ENCODE measurements at places on chromosomes 2 and 18.

- DNase-seq = no peak
These were observed 136.7 kb upstream of the CDH2 start for GRCh38 chr18:28313602-28314001.

DNA sequence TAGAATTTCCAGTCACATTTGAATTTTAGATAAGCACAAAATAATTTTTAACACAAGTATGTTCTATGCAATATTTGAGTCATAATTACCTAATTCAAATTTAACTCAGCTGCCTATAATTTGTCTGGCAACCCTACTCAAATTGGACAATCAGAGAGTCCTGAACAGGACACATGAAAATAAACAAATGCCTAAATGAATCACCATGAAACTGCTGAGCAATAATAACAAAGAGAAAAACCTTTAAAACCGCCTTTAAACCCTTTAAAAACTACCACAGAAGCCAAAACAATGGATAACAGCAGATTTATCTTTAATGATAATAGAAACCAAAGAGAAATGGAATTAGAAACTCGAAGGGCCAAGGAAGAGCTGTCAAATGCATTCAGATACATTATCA is 39.5 kb downstream of the ARL4C start:
- DNase-seq = no peak

DNA sequence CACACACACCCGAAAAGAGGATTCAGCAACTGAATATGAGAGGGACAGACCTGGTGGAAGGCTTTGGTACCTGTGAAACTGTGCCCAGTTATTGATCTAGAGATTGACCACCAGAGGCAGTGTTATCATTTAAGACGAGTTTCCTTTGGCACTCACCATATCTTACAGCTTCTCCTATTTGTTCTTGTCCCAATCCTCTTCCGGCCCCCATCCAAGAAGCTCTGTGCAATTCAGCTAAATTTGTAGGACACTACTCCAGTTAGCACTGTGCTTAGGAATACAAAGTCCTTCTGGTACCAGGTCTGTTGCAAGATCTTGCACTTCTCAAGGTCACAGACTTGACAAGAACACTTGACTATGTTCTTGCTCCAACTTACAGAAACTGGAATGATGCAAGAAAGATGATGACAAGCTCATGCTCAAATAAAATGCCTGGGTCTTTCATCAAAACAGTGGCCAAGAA is 177.7 kb downstream of the TMEM247 start:
- DNase-seq = no peak

- DNase-seq = no peak
These were observed 132.1 kb downstream of the SH3RF3 start for GRCh38 chr2:109260886-109261700.

DNA sequence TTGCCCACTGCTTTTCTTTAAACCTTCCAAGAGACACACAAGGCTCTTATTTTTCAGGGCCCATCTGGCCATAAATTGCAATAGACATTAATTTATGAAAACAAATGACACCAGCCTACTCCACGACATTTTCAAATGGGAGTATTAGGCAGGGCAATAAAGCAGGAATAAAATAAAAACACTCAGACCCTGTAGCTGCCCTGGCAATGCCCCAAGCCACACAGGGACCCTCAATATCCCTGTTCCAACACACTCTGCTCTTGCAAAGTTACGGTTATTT is 550.8 kb upstream of the TNP1 start:
- no peak for DNase-seq

DNA sequence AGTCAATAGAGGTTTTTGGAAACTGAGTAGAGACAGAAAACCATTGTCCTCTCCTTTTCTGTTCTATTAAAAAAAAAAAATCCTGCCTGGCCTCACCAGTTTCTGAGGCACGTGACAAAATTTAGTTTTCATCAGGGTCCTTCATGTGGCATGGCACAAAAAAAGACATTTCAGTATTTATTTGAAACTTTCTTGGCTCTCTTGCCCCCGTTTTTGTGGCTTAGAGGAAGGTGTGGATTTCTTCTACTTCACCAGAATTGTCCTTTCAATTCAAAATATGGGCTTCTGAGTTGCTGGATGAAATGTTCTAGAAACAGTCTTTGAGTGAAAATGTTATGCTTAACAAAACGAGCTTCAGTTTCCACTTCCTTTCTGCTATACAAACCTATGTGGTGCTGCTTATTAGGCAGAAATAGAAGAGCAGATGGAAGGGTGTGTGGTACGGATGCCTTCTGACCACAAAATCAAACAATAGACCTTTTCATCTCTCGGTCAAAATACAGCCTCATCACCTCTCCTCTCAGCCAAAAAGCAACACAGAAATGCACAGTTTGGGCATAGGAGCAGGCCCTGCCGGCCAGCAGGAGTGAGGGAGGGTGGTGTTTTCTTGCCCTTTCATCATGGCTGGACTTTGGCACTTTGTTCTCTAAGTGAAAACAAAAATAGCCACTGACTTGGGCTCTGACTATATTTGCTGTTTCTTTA is 89.2 kb downstream of the SH3RF3 start:
- DNase-seq = no peak

- DNase-seq = no peak
These were observed 50.9 kb upstream of the PLB1 start for GRCh38 chr2:28444956-28445355.

- no peak for DNase-seq
These were observed 26.2 kb upstream of the TMEM163 start for GRCh38 chr2:134745023-134745422.

DNA sequence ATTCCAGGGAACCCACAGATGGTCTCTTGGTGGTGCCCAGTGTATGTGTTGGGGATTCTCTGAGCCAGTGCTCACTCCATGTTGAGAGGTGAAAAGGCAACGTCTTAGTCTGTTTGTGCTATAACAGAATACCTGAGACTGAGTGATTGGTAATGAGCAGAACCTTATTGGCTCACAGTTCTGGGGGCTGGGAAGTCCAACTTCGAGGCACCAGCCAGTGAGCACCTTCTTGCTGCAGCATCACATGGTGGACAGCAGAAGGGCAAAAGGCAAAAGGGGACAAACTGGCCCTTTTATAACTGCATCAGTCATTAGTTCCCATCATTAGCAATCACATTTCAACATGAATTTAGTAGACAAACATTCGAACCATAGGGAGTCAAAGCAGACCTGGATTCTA is 81.0 kb upstream of the SP3 start:
- DNase-seq = no peak

GRCh38 chr2:239991689-239992314 is 33.3 kb downstream of the NDUFA10 start:
- peak; percentile 21 for DNase-seq

DNA sequence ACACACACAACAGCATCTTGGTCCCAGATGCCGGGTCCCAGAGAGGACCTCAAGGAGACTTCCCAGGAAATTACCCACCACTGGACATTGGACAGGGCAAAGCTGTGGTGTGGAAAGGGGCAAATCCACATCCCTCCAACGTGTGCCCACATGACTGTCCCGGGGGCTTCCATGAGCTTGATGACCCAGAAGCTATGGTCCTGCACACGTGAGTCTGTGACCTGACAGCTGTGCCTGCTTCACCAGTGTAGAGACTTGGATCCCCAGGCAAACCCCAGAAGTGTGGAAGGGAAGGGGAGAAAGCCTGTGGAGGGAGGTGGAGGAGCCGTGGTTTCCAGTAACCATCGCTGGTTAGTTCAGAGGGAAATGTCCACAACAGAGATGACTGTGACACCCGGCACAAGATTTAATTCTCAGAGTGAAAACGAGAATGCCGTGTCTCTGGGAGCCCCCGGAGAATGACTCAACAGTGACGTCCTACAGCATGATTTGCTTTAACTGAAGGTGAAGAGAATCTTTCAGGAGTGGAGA is 19.1 kb upstream of the GPR55 start:
- no peak for DNase-seq

- no peak for DNase-seq
These were observed 1.8 kb downstream of the ZEB2 start for GRCh38 chr2:144517866-144518747.

DNA sequence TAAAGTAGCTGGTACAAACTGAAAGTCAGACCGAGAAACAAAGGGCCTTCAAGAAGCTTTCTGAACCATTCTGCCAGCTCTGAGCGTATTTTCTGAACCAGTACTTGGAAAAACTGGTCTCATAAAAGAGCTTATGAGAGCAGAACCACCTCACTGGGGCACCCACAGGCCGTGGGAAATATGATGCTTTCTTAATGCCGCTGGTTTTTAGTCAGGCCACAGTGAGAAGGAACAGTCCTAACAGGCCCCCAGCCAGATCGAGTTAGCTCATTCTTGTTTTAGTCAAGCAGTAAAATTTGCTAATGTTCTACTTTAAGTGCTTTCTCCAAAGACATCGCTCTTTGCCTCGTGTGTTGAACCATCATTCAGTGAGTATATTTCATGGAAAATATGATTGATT is 12.7 kb upstream of the NOSTRIN start:
- DNase-seq = no peak

DNA sequence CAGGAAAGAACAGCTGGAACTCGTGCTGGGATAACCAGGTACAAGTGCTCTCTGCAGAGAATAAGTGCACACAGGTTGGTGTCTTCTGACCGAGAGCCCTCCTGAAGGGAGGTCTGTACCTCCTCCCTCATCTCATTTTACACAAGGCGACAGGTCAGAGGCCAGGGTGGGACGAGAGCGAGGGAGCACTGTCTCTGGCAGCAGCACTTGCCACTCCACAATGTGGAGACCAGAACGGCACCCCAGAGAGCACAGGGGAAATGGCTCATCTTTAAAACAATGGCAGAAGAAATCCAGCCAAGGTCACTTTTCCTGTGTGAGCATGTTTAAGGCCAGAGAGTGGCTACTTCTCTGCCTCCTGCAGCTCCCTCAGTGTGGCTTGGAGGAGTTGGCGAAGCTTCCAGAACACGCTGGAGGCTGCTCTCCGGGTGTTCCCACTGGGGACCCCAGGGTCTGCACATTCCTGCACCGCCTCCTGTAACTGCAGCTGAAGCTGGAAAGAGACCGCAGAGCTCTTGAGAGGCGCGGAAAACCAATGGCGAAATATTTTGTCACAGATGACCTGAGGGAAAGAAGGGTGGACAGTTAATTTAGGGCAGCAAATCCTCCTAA is 20.8 kb downstream of the DIPK1C start:
- no peak for DNase-seq

DNA sequence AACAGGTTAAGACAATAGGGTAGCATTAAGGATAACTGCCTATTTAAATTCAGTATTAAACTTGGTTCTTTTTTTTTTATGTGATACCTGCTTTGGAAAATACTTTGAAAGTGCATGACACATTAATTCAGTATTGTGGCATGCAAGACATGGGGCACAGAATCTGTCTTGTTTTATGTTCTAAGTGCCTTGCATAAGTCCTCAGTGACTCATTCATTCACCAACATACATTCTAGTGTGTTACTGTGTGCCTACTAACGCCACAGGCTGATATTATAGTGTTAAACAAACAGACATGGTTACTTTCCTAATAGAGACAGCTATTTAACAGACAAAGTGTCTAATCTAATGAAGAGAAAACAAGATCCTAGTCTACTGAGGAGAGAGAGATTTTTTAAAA is 91.7 kb downstream of the GCA start:
- no peak for DNase-seq
